DMS 273 treated with DMSO at 0.1 percent for 48 hours (cell line): ENCODE measurements at places on chromosomes 11 and 22.

DNA sequence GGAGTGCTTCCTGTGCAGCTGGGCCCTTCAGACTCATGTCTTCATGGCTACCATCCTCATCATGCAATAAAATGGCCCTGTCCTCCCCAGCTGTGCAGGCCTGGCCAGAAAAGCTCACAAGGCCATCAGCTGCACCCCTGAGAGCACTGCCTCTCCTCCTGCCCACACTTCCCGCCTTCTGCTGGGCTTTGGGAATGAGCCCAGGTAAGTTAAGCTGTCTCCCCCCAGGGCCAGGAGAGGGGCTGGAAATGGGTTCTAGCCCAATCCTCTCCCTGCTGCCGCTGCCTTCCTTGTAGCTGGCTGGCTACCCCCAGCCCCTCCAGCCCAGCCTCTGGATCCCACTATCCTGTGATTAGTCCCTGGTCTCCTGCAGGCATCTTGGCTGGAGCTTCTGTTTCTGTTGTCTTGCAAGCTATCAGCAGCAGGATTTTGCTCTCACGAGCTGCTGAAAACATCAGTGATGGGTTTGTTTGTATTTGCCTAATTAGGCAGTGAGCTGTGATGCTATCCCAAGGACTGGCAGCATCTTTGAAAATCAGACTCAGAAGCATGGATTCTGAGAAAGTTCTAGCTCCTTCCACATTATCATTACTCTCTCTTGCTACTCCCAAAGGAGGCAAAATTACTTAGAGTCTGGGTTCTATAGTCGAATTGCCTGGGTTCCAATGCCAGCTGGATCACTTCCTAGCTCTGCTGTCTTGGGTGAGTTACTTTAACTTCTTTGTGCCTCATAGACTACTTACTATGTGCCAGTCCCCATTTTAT, 168.1 kb downstream of the ST3GAL4 start:
- DNase-seq = no peak

DNA sequence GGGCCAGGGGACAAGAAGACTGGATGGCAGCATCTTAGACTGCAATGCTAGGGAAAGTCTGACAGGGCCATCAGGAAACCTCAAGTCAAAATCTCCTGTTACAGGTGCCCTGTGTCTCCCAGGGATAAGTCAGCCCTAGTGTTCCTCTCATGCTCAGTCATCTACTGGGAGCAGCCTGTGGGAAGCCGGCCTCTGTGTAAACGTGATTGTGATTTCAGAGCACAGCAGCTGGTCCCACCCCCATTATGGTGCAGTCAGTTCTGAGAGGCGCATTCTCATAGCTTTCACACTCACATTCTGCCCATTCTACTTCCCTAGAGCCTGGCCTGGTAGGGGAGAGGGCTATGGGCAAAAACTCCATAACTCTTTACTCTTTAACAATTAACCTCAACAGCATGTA, 7.2 kb upstream of the SLN start:
- peak; percentile 36 for DNase-seq

DNA sequence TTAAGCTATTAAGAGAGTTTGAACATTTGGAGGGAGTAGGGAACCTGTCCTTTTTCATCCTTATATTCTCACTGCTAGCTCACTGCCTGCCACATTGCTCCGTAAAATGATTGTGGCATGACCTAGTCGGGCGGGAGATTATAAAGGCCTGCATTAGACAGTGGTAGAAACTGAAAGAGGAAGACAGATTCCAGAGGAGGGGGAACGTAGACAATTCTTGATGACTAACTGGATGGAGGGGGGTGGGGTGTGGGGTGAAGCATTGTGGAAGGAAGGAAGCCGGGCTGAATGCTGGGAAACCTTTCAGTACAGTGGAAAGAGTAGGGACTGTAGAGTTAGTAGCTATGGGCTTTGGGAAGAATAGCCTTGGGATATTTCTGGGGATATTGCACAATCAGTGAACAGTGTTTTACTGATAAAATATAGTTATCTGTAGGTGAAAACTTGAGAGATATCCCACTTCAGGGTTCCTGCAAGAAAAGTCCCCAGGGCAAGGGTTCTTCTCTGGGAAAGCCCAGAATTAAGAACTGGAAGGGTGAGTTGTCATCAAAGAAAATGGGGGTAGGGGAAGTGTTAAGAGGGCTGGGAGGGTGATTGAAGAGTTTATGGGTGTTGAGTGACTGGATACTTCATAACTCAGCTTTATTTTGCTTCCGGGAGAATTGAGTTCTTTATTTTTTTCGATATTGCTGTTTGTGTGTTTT, 2.1 kb downstream of the MED15 start:
- no peak for DNase-seq

- DNase-seq = no peak
These were observed 252.1 kb downstream of the SBF2 start for GRCh38 chr11:10041748-10042446.

DNA sequence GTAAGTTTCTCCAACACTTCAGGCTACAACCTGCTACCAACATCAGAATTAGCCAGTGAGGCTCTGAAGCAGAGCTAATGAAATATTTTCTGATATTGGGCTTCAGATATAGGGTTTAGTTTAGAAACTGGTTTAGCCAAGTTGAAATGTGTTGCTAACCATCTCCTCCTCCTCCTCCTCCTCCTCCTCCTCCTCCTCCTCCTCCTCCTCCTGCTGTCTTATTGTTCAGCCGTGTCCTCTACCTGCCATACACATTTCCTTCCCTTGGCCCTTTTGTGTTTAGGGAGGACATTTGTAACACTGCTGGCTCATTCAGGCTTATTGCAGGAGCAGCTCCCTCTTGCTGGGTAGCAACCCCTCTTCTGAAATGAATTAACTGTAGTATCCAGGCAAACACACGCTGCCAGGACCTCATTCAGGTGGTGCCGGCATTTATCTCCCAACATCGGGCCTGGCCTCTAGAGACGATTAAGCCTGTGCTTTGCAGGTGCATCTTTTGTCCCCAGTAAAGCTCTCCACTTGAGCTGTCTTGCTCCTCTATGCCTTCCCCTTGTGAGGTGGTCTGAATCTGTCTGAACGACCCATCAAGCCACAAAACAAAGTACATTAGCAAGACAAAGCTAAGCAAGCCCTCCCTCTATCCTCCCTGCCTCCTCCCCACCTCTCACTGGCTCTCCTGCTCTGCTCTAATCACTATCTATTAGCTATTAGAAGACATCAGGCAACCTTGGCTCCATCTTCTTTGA, 82.9 kb downstream of the KCNJ1 start:
- DNase-seq = no peak

DNA sequence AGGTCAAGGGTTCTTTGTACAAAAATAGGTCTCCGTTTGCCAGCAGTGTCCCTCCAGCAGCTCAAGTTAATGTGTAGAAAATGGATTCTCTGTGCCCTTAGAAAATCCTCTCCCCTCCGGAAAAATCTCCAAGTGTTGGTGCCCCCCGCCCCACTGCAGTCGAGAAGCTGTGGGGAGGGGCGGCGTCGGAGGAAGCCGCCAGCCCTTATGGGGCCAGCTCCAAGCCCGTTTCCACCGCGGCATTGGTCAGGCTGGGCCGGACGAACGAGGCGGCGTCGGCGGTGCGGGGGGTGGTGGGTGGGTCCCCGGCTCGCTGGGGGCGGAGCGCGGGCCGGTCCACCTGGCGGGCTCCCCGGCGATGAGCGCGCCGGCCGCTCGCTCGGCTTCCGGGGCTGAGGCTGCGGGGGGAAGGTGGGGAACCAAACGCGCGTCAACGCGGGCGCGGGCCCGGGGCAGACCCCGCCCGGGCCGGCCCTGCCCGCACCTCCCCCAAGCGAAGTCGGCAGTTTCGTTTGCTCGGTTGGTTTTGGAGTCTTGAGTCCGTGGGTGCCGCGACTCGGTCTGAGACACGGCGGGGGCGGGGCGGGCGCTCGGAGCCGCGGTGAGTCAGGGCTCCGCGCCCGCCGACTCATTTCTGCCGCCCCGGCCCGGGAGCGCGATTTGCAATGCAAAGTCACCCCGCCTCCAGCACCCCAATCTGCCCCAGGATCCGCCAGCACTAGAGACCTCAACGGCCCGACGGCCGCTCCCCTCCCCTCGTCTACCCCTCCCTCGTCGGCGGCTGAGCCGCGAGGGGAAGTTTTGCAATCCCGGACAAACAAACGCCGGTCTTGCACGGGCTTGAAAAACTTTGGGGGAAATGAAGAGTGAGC, 1.4 kb downstream of the ASCL2 start:
- DNase-seq = no peak
